HFF-Myc (cell line): ENCODE measurements at places on chromosomes 3 and 15.

- DNase-seq: no peak
These were observed 18.1 kb upstream of the CACNA2D2 start for GRCh38 chr3:50521572-50521971.

DNA sequence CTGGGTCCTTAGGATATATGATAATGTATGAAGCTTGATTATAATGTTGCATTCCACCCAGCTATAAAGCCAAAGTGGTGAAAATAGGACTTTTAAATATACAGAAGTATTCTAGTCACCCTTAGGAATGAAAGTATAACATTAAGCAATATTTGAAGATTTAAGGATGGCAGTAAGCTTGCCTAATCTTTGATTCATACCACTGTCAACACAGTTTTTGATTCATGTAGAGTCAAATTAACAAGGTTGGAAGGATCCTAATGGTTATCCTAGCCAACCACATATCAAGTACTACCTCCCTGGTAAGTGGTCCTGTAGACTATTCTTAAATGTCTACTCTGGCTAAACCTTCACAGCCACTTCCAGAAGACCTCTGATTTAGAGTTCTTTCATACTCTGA lies 18.6 kb downstream of the ARIH1 start:
- no peak for DNase-seq

DNA sequence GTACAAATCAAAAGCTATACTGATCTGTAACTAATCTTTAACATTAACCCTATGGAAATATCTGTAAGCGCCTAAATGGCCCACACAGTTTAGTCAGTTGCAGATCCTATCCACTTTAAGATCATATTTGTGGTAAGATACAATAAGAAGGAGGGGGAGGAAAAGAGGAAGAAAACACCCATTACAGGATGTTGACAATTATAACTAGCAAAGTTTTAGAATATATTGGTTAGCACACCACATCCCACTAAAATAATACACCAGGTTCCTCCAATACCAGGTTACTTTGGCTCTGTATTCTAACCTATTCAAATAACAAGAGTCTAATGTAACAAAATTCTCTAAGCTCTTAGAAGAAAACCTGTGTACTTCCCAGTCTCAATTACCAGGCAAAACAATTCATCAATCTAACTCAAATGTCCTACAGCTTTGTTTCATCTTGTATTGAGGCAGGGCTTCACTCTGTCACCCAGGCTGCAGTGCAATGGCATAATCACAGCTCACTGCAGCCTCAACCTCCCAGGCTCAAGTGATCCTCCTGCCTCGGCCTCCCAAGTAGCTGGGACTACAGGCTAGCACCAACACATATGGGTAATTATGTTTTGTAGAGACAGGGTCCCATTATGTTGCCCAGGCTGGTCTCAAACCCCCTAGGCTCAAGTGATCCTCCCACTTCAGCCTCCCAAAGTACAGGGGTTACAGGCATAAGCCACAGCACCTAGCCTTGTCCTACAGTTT lies 4.2 kb downstream of the SLC4A7 start:
- DNase-seq: no peak

GRCh38 chr3:173785004-173785403 lies 387.5 kb downstream of the NLGN1 start:
- DNase-seq: no peak

GRCh38 chr3:1093217-1093616 lies 393 bp downstream of the CNTN6 start:
- no peak for DNase-seq

DNA sequence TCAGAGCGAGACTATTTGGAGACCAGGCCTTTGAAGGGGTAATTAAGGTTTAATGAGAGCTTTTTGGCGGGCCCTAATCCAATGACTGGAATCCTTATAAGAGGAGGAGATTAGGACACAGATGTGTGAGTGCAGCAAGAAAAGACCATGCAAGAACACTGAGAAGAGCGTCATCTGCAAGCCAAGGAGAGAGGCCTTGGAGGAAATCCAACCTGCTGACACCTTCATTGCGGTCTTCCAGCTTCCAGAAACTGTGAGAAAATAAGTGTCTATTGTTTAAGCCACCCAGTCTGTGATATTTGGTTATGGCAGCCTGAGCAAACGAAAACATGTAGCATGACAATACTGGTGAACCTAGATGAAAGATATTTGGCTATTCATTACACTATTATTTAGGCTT lies 23.0 kb upstream of the MUSTN1 start:
- no peak for DNase-seq

GRCh38 chr3:50130436-50130835 lies 24.7 kb upstream of the SEMA3F start:
- no peak for DNase-seq

DNA sequence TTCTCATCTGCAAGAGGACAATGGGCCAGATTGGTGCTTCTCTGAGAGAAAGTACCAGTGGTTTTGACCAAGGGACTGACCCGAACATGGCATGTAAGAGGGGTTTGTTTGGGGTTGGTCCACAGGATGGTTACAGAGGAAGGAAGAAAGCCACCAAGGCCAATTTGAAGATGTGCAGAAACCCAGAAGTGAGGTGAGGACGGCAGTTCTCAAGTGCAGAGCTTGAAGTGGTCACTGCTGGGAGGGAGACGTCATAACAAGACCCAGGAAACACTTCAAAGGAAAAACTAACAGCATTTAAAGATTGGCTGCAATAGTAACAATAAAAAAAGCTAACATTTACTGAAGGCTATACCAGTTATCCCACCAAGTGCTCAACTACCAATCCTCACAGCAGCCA lies 29.1 kb downstream of the LIPC start:
- DNase-seq: no peak

- no peak for DNase-seq
These were observed 13.2 kb downstream of the P2RY14 start for GRCh38 chr3:151265166-151265565.

DNA sequence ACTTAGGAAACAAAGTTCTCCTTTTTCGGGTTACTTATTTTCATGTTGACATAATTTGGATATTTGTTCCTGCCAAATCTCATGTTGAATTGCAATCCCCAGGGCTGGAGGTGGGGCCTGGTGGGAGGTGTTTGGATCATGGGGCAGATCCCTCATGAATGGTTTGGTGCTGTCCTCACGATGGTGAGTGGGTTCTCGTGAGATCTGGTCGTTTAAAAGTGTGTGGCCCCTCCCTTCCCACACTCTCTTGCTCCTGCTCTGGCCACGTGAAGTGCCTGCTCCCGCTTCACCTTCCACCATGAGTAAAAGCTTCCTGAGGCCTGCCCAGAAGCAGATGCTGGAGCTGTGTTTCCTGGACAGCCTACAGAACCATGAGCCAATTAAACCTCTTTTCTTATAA lies 43.7 kb upstream of the MCF2L2 start:
- no peak for DNase-seq

DNA sequence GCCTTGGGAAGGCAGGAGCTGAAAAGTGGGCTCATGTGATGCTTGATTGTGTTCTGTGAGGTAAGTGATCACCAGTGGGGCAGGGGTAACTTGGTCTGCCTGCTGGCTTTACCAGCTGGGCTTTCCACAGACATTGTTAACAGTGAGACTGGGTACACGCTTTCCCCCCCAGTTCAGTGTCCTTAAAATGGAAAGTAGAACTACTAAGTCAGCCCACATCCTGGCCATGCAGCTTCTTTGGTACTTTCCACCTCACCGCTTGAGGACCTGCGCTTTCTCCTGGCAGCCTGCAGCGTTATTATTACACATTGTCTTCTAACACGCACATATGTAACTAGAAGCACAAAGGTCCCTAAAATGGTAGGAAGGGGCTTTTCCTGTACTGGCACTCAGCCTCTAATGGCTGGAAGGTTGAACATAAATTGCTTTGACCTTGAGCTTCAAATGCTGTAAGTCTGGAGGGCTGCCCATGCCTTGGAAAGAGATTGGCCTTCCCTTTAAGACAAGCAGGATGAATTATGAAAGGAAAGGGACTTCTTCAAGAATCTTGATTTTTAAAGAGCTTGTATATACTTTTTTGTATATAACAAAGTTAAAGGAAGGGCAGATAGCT lies 216.1 kb upstream of the ROPN1 start:
- DNase-seq: no peak

DNA sequence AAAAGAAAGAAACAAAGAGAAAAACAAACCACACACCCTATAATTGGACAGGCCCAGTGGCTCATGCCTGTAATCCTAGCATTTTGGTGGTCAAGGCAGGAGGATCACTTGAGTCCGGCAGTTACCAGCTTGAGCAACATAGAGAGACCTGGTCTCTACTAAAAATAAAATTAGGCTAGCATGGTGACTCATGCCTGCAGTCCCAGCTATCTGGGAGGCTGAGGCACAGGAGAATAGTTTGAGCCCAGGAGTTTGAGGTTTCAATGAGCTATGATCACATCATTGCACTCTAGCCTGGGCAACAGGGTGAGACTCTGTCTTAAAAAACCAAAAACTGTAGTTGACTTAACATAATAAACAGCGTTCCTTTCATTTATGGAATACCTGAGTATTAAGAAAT lies 72.3 kb upstream of the ST3GAL6 start:
- no peak for DNase-seq

- DNase-seq: no peak
These were observed 1346.1 kb downstream of the OTOL1 start for GRCh38 chr3:162842549-162843216.

- no peak for DNase-seq
These were observed at the start of gene LINGO1 for GRCh38 chr15:77632534-77633133. TSS of gene LINGO1 (minus strand) at chr15:77632912. CDS start at chr15:77632315, 597 bp downstream.

DNA sequence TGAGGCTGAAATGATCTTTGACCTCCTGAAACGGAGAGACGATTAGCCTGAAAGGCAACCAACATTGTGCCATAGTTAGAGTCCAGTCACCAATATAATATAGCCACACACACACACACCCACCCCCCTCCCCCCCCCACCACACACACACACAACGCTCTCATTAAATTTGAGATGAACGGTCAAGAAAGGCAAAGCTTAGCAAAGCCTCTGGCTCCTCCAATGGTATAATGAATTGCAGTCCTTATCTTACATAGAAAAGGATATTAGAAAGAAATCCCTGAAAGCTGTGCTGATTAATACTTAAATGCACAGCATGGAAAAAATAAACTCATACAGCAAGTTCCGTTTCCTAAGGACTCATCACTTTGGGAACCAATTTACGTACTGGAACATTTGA lies 876 bp upstream of the ZNF385D start:
- DNase-seq: no peak

GRCh38 chr3:10315771-10316344 lies 5.1 kb downstream of the SEC13 start:
- no peak for DNase-seq

GRCh38 chr3:139572847-139573672 lies 33.5 kb upstream of the RBP1 start:
- DNase-seq: no peak

DNA sequence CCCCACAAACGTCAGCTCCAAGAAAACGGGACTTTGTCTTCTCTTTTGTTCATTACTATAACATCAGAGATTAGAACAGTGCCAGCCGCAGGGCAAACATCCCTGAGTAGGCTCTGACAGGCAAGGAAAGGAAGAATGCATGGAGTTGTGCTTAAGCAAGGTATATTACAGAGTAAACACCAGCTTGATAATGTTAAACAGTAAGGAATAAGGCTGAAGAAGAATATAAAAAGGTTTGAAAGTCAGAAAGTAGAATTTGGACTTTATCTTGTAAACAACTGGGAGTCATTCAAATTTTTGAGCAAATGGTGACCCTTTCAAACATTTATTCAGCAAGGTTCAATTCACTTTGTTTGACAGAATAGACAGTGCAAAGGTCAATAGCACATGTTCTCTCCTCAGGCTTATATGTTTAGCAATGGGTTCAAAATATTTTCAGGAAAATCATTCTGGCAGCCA lies 11.0 kb downstream of the GABPB1 start:
- DNase-seq: no peak

GRCh38 chr3:94210256-94210655 lies 147.4 kb downstream of the NSUN3 start:
- no peak for DNase-seq

GRCh38 chr3:58837856-58838255 lies 171.3 kb upstream of the FAM3D start:
- no peak for DNase-seq

GRCh38 chr3:38348903-38349302 lies 2.3 kb downstream of the XYLB start:
- no peak for DNase-seq

DNA sequence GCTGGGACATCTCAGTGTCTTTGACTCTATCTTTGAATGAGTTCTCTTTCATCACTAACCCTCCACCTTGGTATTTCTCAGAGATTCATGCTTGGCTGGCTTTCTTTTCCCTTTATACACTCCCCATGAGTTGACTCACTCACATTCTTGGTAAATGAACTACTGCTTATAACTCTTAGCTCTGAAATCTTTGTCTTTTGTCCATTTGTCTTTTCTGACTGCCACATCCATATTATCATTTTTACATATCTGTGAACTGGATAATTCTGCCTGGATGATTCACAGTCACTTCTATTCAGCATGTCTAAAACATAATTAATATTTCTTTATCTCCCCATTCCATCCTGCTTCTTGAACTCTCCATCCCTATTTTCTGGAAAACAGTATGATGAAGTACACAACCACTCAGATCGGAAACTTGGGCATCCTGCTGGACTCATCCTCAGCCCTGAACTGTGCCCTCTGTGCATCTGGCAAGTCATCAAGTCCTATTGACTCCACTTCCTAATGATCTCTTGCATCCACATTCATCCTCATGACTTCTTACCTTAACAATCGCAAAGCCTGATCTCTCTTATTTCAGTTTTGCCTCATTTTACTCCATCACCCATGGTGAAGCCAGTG lies 66.9 kb downstream of the KCNAB1 start:
- no peak for DNase-seq

GRCh38 chr3:122568755-122569154 lies 4.6 kb downstream of the DTX3L start:
- no peak for DNase-seq

GRCh38 chr3:152745646-152746045 lies 89.3 kb upstream of the P2RY1 start:
- no peak for DNase-seq

DNA sequence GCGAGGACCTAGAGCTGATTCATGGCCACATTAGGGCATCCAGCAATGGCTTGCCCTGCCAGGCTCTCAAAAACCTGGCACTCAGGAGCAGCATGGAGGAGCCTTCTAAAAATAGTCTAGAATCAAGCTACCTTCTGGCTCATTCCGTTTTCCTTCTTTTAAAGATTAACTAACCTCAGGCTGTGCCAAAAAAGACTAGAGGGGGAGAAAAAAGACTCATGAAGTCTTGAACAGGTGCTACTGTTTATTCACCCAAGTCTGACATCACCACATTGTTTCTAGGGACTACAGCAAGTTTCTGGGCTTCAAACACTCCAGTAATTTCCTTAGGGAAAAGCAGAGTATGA lies 125.8 kb downstream of the TNIK start:
- DNase-seq: no peak
